Midbrain (tissue), 1 donor: ENCODE measurements at places on chromosomes 13 and 19.

- no peak for DNase-seq
Observed at GRCh38 chr19:49833599-49833998, 15.5 kb downstream of the MED25 start.

DNA sequence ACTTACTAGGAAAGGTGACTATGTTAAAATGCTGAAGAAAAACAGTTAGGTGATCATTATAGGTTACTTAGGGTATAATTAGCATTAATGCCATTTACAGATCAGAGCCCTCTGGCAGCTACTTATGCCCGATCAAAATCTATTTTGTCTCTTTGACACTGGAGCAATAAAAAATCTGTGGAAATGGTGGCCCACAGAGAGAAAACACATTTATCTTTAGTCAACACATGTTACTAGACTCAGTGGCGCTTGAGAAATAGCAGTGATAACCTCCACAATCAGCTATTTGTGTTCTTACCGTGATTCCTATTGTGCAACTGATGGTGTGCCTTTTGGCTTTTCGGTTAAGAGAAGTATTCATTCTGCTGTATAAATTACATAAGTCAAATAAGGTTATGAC, 1519.6 kb downstream of the PCDH9 start:
- DNase-seq, result no peak

DNA sequence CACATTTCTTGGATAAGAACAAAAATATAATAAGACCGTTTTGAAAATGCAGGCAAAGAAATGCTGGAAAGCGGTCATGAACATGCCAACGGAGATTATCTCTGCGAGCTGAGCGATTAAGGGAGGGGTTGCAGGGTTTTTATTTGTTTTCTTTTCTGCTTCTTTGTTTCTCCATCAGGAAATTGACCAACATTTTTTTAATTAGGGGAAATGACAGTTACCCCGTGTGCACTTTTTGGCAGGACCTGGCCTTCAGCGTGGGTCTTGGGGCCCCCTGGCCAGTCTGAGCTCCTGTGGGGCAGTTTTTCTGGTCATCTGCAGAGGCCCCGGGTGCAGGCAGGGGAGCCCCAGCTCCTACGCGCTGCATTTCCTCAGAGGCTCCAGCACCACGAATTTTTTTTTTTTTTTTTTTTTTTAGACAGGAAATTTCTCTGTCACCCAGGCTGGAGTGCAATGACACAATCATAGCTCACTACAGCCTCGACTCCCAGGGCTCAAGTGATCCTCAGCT, 31.3 kb upstream of the HOMER3 start:
- no peak for DNase-seq

- DNase-seq, result peak; percentile 64
Observed at GRCh38 chr19:2337329-2337707, 8.8 kb downstream of the SPPL2B start.

GRCh38 chr19:30105727-30106126, 163.7 kb downstream of the URI1 start:
- no peak for DNase-seq

DNA sequence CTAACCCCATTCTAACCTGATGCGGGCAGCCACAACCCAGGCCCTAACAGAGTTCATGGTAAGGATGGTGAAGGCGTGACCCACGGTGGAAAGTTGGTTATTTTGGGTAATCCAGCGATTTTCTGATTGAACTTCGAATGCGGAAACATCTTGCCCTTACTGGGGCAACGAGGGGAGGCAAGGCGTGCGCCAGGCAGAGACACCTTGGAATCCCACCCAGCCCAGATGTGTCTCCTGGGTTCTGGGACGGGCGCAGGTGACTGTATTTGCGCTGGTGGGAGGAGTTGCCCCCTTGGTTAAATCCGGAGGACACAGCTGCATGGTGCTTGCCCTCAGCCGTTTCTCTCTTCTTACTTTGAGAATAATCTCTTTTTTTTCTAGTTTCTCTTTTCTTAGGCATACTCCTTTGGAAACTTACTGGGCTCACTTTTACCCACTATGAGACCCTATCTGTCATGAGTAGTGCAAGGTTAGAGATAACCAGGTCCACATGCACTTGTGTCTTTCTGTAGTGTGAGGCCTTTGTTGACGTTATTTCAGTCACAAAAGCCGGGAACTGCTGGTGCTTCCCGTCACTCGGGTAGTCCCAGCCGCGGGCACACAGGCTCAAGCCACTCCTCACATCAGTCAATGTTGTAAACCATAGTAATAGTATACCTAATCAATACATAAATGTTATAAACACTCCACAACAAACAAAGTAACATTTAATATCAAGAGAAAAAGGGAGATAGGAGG, 81.5 kb downstream of the ATP11A start:
- no peak for DNase-seq

DNA sequence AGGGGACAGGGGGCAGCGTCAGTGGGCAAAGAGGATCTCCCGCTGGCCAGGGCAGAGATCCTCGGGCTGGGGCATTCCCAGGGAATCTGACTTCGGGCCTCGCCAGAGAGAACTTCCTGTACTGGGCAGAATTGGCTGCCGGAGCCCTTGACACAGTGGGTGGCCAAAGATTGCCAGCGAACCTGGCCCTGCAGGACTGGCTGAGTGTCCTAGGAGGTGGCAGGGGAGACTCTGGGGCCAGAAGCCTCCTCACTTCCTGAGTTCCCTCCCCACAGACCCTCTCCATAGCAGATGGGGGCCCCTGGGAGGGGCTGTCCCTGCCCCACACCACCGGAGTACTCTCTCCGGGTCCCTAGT, 19.3 kb downstream of the DPP9 start:
- DNase-seq, result no peak

DNA sequence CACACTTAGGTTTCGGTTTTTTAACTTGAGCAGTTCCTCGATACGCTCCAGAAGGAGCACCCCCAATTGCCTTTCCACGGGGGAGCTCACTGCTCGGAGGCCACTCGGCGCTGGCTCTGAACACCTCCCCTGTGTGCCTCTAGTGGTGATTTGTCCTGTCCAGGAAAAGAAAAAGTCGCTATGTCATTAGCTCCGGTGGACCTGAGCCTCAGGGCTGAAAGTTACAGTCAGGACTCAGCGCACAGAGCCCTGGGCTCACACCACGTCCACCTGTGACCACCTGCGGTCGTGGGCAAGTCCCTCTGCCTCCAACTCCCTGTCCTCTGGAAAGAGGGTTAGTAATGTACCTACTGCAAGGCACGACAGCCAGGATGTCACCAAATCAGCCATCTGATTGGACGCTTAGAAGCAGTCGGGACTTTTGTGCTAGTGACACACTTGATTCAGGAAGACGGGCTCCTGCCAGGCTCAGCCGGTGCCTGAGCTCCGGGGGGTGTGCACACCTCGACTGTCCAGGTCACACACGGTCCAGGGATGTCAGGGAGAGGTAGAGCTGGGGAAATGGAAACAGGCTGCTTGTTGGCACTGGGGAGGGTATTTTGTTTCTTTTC, 3.9 kb upstream of the TMPRSS9 start:
- DNase-seq, result no peak

DNA sequence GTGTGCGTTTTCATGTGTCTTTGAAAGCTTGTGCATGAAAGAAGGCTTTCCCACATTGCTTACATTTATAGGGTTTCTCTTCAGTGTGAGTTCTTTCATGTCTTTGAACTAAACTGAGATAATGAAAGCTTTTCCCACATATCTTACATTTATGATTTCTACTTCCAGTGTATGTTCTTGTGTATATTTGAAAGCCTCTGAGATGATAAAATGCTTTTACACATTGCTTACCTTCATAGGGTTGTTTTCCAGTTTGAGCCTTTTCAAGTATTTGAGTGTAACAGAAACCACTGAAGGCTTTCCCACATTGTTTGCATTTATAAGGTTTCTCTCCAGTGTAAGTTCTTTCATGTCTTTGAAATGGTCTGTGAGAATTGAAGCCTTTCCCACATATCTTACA, 9.8 kb upstream of the ZNF441 start:
- DNase-seq, result no peak
